ENCODE measurements at places on chromosomes 4 and X.

DNA sequence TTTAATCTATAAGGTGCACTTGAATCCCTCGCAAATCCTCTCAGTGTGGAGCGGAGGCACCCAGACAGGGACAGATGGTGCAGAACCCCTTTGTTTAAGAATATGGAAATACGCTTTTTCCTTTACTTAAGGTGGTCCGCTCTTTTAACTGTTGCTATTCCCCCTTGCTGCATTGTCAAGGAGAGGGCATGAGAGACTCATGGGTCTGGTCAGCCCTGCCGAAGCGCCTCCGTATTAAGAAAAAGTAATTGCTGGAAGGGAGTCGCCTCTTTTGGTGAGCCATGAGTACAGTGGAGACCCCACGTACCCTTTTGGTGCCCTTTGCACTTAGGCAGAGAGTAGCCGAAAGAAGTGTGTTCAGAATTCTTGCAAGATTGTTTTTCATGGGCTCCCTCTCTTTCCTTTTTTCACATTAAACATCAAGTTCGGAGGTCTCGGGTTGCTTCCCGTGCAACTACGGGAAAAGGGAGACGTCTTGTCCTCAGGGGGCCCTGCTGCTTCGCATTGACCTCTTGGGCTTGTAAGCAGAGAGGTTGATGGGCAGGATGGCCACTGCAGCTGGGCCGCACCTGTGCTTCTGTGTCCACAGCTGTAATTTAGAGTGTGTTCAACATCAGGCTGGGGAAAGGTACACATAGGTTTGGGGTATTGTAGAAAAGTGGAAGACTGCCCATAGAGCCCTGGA lies 109.6 kb downstream of the SPRY1 start:
- DNase-seq: no peak

GRCh38 chr4:48027653-48028052 lies 11.1 kb downstream of the NIPAL1 start:
- DNase-seq: no peak

DNA sequence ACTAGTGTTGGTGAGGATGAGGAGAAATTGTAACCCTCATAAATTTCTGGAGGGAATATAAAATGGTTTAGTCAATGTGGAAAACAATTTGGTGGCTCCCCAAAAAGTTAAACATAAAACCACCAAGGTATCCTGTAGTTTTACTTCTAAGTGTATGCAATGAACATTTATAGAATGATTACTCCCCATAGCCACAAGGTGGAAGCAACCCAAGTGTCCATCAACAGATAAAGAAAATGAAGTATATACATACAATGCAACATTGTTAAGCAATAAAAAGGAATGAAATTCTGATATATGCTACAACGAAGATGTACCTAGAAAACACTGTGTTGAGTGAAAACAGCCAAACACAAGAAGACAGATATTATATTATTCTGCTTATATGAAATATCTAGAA lies 569.1 kb upstream of the GRID2 start:
- peak; percentile 6 for DNase-seq

DNA sequence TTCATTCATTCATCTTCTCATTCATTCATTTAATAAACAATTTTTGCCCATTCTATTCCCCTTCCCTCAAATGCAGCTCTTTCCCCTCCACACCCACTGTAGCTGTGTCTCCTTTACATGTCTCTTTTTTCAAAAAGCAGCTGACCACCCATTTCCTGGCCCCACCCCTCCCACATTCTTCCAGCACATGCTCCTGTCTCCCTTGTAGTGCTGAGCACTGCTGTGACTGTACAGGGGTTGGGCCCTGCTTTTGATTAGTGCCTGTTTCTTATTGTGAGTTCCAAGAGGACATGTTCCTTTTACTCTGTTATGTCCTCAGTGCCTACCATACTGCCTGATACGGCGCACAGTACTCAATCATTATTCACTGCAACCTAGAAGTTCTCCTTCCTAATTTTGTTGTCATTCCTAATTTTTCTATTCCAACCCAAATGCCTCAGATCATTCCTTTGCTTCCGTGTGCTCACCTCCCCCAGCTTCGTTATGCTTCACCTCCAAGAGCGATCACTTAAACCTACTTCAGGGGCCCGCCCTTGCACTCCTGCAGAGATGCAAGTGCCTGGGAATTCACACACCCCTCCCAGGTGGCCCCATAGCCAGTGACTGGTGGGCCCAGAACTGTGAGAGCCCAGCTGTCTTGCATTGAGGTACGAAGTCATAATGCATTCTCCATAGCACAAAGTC lies 152.2 kb downstream of the STK32B start:
- no peak for DNase-seq

- DNase-seq: peak; percentile 15
These were observed 84.0 kb downstream of the PHKA2 start for GRCh38 chrX:18899796-18900380.

GRCh38 chr4:113987382-113987941 lies 8.0 kb upstream of the ARSJ start:
- no peak for DNase-seq

GRCh38 chr4:117001077-117001476 lies 84.3 kb downstream of the TRAM1L1 start:
- peak; percentile 23 for DNase-seq

DNA sequence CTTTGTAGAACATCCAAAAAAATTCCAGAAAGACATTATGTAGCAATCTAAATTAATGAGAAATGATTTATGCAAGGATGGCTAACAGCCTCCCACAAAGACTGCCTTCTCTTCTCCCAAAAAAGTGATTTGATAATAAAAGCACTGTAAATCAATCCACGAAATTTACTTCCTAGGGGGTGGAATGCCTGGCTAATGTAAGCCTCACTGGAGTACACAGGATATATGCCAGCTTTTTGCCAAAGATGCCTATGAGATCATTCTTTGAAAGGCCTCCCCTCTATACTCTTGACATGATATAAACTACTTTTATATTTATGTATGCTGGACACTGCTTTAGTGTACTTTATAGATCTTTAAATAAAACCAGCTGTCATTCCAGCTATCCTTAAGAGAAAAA lies 211.1 kb downstream of the ADAMTS3 start:
- no peak for DNase-seq
